Cardiac muscle cell (in vitro differentiated cells and primary cell): ENCODE measurements at places on chromosomes 6 and 20. TPM values are rescaled to one million over a fixed set of nuclear protein-coding genes. Genes with fewer than 3 reads are reported as not detected.

DNA sequence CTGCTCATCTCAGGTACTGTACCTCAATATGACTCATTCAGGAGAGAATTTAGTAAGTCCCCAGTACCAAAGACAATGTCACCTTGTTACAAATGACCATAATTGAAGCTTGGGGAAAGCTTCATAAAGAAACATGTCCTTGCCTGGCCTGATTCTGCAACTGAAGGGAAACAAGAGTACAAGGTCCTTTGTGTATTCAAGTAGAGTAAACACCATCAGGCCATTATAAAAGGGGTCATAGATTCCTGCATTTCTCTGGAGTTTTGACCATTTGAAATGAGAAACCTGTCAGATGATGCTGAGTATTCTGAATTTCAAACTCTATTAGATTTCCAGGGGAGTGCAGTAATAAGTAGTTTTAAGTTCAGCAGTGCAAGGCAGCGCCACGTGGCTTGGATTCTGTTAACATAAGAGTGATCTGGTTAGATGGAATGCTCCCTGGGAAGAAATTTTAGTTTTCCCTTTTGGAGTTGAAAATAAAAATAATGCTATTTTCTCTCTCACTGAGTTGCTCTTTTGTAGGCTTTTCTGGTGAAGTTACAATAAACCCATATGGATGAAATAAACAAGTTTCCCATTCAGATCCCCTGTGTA is 1054.3 kb downstream of the EPHA7 start:
- no peaks in the 10 kb centered on the region for H3K4me1 ChIP-seq
- H3K36me3 ChIP-seq = no peaks in the 10 kb centered on the region
- no peak overlapping the region for H3K27ac ChIP-seq

- no peaks in the 10 kb centered on the region for H3K4me1 ChIP-seq
- no peak for DNase-seq
- H3K27ac ChIP-seq = no peak overlapping the region
- no peak overlapping the region for H3K4me3 ChIP-seq
- no peaks in the 10 kb centered on the region for H3K27me3 ChIP-seq
- no peaks in the 10 kb centered on the region for H3K36me3 ChIP-seq
Observed at GRCh38 chr6:10278746-10279145, 136.1 kb downstream of the TFAP2A start.

DNA sequence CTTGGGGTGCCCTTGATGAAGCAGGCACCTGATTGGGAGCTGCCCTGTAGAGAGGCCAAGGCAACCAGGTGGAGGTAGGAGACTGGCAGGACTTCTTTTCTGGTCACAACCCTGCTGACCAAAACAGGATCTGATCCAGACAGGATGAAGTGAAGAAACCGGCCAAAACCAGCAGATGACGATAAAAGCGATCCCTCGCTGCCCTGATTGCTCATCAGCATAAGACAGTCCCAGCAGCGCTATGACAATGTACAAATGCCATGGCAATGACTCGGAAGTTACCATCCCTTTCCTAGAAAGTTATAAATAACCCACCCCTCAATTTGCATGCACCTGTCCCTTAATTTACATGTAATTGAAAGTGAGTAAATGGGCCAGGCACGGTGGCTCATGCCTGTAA is 88.4 kb upstream of the PDE10A start:
- peaks cover 4% of the 10 kb centered on the region for H3K27me3 ChIP-seq
- no peaks in the 10 kb centered on the region for H3K4me1 ChIP-seq
- no peak overlapping the region for H3K27ac ChIP-seq

DNA sequence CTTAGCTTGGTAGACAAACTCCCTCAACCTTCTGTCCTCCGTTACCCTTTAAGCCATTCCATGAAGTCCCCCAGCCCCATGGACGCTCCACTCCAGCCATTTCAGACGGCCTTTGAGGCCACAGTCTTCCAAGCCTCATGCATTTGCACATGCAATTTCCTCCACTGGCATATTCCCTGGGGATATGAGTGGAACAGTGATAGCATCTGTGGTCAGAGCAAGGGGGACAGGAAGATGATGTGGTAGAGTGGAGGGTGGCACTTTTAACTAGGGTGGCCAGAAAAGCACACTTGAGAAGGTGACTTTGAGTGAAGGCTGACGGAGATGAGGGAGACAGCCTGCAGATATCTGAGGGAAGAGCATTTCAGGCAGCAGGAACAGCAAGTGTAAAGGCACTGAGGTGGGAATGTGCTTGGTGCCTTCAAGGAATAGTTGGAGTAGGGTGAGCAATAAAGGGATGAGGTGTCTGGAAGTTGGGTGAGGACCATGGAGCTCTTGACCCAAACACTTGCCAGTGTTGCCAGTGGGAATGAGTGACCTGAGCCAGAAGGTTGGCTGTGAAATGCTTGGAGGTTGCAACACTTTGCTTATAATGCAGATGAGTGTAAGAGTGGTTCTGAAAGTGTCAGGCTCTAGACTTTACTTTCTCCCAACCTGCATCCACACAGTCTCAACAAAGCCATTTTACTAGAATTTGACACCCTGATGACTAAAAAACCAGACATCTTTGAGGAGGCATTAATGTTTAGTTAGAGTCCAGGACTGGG is 275.6 kb upstream of the SUPT3H start:
- H3K27me3 ChIP-seq = peaks cover 4% of the 10 kb centered on the region
- no peak for DNase-seq
- no peaks in the 10 kb centered on the region for H3K36me3 ChIP-seq
- no peak overlapping the region for H3K27ac ChIP-seq
- no peak overlapping the region for H3K4me3 ChIP-seq

DNA sequence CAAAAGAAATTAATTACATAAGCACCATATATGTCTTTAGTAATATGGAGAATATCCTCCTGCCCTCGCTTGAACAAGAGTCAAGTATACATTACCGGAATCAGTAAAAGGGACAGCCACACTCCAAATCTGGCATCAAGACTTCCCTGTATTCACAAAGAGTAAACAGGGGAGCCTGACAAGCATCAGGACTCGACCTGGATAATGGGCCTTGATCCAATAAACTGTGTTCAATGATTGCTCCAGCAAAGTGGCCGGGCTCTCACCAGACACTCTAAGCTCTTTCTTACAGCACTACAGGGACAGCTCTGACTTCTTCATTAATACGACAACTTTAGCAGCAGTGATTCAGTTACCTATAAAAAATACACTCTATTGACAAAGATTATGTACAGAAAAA is 307.9 kb upstream of the POU3F2 start:
- no peaks in the 10 kb centered on the region for H3K36me3 ChIP-seq
- no peak overlapping the region for H3K4me3 ChIP-seq
- no peak for DNase-seq
- no peaks in the 10 kb centered on the region for H3K4me1 ChIP-seq
- no peak overlapping the region for H3K27ac ChIP-seq
- no peaks in the 10 kb centered on the region for H3K27me3 ChIP-seq

Gene FBXO5
- 9.9 and 16.6 TPM in 2 replicates for total RNA-seq

- no peak for DNase-seq
- H3K27me3 ChIP-seq = peaks cover 42% of the 10 kb centered on the region
- no peaks in the 10 kb centered on the region for H3K36me3 ChIP-seq
Observed at GRCh38 chr20:21534886-21535285, 21.0 kb upstream of the NKX2-2 start.

Gene MUC21
- not detected in 2 replicates for total RNA-seq

- H3K27ac ChIP-seq = no peak overlapping the region
- no peaks in the 10 kb centered on the region for H3K27me3 ChIP-seq
- H3K4me1 ChIP-seq = no peaks in the 10 kb centered on the region
- no peaks in the 10 kb centered on the region for H3K36me3 ChIP-seq
- no peak overlapping the region for H3K4me3 ChIP-seq
- no peak for DNase-seq
Observed at GRCh38 chr6:116472706-116473105, 11.5 kb downstream of the CALHM6 start.
